Activated CD8-positive, alpha-beta memory T cell treated with anti-CD3 and anti-CD28 coated beads for 1 hour (primary cell): ENCODE measurements at places on chromosomes 7 and 10.

DNA sequence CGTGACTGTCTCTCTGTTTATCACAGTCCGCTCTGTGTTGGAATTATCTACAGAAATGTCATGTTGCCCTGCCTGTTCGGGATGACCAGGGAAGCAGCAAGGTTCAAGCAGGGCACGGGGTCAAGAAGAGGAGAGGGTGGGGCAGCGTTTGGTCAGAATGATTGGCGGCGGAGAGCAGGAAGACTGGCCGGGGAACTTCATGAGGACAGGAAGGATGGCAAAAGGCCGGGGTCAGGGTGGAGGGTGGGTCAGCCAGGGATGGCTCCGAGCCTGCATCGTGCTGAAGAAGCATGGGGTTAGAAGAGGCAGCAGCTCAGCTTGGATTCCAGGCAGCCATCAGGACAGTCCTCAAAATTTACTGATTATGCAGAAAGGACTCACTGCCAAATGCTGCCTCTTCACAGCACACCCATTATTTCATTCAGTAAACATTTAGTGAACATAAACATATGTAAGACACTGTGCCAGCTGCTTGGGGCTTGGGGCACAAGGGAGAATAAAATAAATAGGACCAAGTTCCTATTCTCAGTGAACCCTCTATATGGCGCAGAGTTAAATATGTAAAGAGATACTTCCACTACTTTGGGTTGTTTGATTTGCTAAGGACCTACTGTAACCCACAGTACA, 42.8 kb downstream of the WNT2 start:
- no peak for DNase-seq

DNA sequence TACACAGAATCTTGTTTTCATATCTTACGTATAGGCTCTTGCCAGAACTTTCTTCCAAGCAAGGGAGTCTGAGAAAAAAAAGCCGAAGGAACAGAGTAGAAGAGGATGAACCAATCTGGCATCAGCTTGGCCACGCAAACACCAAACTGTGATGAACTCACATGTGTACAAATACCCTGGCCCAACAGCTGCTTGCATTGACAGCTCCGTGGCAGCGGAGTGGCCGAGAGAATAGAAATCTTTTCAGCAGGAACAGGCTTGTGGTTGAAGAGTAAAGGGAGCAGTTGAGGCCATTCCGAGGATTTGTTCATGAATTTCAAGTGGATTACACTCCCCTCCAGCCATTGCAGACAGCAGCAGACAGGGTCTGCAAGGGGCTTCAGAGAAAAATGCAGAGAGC, 173.8 kb upstream of the PLXNA4 start:
- no peak for DNase-seq

- DNase-seq: no peak
Observed at GRCh38 chr10:73819513-73820093, 8.2 kb upstream of the NDST2 start.

DNA sequence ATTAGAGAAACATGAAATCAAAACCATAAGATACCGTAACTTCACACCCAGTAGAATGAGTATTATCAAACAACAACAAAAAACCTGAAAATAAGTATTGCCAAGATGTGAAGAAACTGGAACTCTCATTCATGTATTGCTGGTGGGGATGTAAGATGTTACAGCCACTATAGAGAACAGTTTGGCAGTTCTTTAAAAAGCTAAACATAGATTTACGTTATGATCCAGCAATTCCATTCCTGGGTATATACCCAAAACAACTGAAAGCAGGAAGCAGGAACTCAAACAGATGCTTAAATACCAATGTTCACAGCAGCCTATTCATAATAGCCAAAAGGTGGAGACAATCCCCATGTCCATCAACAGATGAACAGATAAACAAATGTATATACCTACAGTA, 72.5 kb downstream of the NT5C2 start:
- no peak for DNase-seq

DNA sequence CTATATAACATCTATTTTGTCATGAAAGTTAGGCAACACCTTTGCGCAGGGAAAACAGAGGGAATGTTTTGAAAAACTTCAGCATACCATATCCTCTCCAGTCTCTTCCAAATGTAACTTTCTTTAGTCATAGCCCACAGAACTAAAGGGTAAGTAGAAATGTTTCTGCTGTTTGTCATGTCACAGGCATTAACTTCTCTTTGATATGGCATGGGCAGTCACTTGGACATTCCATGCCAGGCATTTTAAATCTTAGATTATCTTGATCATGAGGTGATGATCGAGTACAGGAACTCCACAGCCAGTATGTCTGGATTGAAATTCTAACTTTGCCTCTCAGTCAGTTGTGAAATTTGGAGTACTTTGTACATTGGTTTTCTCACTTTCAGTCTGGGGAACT, 27.5 kb upstream of the ETV1 start:
- DNase-seq: no peak

DNA sequence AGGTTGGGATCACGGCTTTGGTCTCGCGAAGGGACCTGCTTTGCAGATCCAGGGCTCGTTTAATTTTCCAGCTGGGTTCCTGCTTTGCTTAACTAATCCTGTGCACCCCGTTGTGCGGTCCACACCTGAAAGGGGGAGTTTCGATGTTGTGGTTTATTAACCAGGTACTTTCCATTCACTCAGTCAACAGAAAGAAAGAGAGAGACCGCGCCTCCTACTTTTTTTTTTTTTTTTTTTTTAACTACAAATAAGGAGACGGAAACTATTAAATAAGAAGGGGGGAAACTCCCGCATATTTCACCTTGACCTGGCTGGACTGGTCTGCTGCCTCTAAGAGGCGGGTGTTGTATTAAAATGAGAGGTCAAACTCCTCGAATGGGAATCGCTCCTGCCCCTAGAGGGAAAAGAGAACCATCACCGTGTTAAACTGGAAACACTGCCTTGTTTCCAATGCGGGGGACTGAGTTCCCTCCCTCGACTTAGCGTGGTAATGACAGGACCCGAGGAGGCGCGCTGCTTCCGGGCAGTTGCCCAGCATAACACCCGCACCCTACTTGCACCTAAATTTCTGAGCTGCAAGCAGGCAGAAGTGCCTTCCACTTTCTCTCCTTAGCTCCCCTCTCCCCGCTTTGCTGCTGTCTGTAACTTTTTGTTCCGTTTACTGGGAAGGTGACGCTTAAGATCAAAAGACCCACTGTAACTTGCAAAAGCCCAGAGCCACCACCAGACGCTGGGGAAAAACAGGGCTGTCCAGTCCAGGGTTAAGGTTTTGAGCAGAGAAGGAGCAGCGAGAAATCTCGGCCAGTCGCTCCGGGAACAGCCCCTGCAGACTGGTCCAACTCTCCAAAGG, 1.1 kb upstream of the ITGB8 start:
- DNase-seq: no peak

- DNase-seq: no peak
Observed at GRCh38 chr10:5047912-5048628, 44.4 kb upstream of the AKR1C2 start.

- DNase-seq: no peak
Observed at GRCh38 chr10:33406596-33406995, 72.1 kb upstream of the NRP1 start.

GRCh38 chr10:30056767-30057355, 2.5 kb downstream of the JCAD start:
- no peak for DNase-seq

- DNase-seq: no peak
Observed at GRCh38 chr10:30736685-30737232, 107.2 kb upstream of the LYZL2 start.

DNA sequence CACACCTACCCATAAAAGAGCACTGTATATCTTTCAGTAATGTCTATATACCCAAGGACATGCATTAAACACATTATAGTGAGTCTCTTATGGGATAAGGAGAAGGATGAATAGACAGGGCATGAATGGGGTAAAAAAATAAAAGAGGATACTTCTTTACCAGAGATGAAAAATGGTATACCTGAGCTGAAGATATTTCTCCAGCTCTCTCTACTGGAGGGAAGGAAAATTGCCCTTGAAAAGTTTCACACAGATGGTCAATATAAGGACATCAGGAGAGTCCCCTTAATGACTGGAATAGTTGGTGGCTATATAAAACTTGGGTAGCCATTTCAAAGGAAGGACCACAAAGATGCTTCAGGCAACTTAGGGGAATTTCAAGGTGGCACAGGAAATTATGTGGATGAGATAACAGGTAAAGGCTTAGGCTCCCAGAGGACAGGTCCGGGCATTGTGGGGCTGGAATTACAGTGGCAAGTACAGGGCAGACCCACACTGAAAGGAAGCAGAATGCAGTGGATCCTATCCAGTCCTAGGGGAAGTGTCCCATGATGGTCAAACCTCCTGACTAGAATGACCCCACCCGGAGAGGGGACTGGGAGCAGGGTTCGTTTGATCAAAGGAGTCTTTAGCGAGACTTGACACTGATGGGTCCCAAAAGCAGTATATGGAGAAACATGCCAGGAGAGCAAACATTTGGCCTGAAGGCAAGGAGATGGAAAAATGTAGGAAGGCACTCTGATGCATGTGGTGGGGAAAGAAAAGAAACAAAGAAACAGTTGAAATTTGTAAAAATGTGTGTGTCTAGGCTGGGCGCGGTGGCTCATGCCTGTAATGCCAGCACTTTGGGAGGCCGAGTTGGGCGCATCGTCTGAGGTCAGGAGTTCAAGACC, 35.6 kb downstream of the PLAU start:
- DNase-seq: no peak

DNA sequence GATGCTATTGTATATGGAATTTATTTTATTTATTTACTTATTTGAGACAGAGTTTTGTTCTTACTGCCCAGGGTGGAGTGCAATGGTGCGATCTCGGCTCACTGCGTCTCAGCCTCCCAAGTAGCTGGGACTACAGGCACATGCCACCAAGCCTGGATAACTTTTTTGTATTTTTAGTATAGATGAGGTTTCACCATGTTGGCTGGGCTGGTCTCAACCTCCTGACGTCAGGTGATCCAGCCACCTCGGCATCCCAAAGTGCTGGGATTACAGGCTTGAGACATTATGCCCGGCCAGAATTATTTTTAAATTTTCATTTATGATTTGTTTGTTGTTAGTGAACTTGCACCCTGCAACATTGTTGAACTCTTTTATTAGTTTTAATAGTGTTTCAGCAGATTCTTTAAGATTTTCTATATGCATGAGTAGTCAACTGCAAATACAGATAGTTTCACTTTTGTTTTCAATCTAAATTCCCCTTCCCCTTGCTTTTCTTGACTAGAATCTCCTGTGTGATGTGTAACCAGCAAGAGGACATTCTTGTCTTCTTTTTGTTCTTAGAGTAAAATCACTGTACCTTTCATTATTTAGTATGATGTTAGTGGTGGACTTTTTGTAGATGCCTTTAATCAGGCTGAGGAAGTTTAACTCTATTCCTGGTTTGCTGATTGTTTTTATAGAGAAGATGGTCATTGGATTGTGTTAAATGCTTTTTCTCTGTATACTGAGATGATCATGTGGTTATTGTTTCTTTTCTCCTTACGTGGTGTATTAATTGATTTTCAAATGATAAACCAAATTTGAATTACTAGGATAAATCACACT, 27.8 kb downstream of the ZNF33A start:
- DNase-seq: no peak

GRCh38 chr10:64036321-64036930, 515.2 kb downstream of the REEP3 start:
- DNase-seq: no peak

GRCh38 chr7:5523052-5523711, 99.5 kb upstream of the TNRC18 start:
- DNase-seq: no peak

GRCh38 chr7:151025924-151026671, 1.8 kb upstream of the ATG9B start:
- no peak for DNase-seq

GRCh38 chr7:44438816-44439215, 51.6 kb downstream of the NUDCD3 start:
- DNase-seq: no peak

GRCh38 chr7:38671911-38672905, 41.0 kb upstream of the AMPH start:
- no peak for DNase-seq

GRCh38 chr10:71981015-71981875, 17.1 kb downstream of the CHST3 start:
- no peak for DNase-seq

GRCh38 chr10:14588084-14588937, 186.4 kb downstream of the FAM107B start:
- DNase-seq: no peak

- no peak for DNase-seq
Observed at GRCh38 chr10:33055625-33056024, 97.6 kb upstream of the ITGB1 start.

DNA sequence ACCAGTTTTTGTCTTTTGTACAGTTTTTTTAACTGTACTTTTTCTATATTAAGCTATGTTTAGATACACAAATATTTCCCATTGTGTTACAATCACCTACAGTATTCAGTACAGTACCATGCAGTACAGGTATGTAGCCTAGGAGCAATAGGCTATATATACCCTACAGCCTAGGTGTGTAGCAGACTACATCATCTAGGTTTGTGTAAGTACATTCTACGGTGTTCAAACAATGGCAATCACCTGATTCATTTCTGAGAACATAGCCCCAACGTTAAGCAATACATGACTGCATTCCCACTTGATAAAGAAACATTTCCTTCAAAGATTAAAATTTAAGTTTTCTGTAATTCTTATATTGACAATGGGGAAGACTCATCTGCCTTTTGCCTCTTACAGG, 89.4 kb downstream of the TRIL start:
- no peak for DNase-seq

GRCh38 chr10:15245530-15245929, 77.0 kb upstream of the NMT2 start:
- no peak for DNase-seq

DNA sequence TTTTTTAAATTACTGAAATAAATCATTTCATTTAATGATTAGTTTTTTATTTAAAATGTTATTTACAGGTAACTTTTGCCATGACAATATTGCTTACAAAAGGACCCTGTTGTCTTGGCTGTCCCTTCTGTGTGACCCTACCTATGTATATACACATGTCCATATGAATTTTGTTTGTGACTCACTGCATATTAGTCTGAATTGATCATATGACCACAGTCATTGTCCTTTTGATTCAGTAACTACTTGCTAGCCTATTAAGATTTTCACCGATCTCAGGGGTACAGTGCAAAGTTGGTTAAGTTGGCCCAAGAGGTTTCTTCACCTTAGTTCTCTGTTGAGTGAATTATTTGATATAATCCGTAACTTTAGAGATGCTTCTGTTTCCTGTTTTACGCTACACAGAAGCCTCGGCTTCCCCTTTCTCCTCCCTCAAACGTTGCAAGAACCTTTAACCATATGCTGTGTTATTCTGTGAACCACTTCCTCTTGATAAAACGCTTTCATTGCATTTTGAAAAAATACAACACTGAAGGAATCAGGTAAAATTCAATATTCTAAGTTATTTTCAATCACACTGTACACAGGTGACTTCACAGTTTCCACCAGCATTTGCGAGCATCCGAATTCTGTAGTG, 43.9 kb downstream of the APBB1IP start:
- no peak for DNase-seq

DNA sequence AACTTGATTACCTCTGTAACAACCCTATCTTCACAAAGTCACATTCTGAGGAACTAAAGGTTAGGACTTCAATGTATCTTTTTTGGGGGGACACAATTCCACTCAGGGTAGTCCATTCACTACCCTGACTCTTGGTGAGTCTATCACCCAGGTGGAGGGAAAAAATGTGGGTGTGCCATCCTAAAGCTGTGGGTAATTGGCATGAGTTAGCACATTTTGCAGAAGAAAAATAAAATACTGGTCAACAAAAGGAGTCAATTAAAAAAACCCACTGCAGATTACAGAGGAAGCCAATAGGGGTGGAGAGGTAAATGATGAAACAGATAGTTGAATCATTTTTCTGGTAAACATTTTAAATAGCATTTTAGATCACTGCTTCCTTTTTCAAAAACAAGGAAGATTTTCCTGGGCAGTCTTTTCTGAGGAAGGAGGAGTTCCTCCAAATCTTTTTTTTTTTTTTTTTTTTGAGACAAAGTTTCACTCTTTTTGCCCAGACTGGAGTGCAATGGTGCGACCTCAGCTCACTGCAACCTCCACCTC, 5.1 kb upstream of the BLVRA start:
- no peak for DNase-seq
